ENCODE measurements at places on chromosomes 6 and 20.

GRCh38 chr20:19758501-19759331 lies 658 bp downstream of the RIN2 start:
- peak; percentile 26 for DNase-seq

- no peak for DNase-seq
These were observed 204.8 kb downstream of the TFAP2A start for GRCh38 chr6:10210052-10210451.

GRCh38 chr6:9025796-9026394 lies 590.5 kb upstream of the SLC35B3 start:
- DNase-seq, result peak; percentile 33

DNA sequence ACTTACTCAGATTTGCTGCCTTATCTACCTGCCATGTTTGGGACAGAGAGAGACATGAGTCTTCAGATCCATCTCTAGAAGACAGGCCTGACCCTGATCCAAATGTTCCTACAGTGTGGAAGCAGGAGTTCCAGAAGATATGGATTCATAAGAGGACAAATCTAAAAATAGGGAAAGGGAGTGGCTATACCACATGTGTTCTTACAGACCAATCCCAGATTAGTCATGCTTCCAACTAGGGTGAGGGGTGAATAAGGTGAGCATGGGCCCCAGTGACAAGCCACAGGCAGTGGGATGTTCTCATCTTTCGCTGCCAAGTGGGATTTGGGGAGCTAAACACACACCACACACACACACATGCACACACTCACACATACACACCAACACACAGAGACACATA lies 670.7 kb upstream of the CITED2 start:
- no peak for DNase-seq

GRCh38 chr20:10662151-10662550 lies 11.6 kb downstream of the JAG1 start:
- no peak for DNase-seq

GRCh38 chr6:135901774-135902524 lies 50.4 kb downstream of the PDE7B start:
- peak; percentile 85 for DNase-seq

Measured in fibroblast of skin of abdomen (primary cell).